Endothelial cell (in vitro differentiated cells): ENCODE measurements at places on chromosomes 2 and 18. TPM values are rescaled to one million over a fixed set of nuclear protein-coding genes. Genes with fewer than 3 reads are reported as not detected.

Gene SLC5A7
- not detected for total RNA-seq

Gene FBXO15
- total RNA-seq = 5.4 TPM

Gene DTNA
- total RNA-seq = 17.9 TPM

Gene MYL1
- not detected for total RNA-seq

- no peak for DNase-seq
These were observed 242.2 kb downstream of the FHOD3 start for GRCh38 chr18:36539674-36540231.

GRCh38 chr2:161139098-161139987, 20.9 kb upstream of the TANK start:
- no peak for DNase-seq

DNA sequence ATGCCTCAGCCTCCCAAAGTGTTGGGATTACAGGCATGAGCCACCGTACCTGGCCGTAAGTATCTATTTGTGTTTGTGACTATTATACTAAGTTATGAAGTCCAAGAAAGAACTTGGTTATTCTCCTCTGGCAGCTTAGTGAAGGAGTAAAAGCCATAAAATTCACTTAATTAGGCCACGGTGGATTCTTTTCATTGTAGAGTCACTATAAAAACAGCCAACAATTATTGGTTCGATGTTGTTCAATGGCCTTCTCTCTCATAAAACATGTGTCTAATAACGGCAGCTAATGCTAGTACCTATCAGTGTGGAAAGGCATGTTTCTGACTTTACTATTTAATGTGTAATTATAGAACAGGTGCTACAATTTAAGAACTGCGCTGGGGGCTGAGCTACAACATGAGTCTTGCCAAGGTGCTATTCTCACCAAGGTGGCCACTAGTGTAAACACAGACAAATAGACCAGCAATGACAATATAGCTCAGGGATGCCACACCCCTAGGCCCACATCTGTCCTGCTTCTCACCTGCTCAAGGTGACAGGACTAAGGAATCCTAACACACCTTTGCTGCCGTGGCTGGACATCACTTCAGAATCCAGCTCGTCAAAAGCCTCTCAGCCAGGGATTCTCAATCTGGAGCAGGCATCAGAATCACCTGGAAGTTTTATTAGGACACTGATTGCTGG, 17.2 kb downstream of the ATP8B1 start:
- no peak for DNase-seq

- peak; percentile 76 for DNase-seq
These were observed 68.2 kb downstream of the ZNF516 start for GRCh38 chr18:76426737-76427305.

- no peak for DNase-seq
These were observed 26.0 kb downstream of the ACADL start for GRCh38 chr2:210199186-210199765.

DNA sequence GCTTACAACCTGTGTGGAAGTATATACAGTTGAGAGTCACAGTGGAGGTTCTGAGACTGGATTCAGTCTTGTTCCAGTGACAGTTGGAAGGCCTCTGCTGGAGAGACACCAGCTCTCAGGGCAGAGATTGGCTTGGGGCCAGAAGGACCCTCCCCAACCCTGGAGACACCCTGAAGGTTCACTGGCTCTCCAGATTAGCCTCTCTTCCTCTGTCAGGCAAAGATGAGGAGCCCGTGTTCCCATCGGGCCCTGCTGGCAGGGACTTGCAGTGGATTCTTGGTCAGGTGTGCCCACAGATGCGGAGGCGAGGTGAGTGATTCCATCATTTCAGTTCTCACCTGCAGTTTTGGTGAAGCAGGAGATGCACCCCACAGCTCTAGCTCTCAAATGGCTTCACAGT, 78.6 kb downstream of the FAM210A start:
- DNase-seq = no peak
